ENCODE measurements at places on chromosomes 4 and X.

- no peak for DNase-seq
Observed at GRCh38 chrX:153642655-153643430, 4.2 kb upstream of the DUSP9 start.

- DNase-seq, result no peak
Observed at GRCh38 chr4:63036159-63036866, 1372.9 kb downstream of the TECRL start.

- DNase-seq, result peak; percentile 45
Observed at GRCh38 chrX:71103110-71103983, 3.2 kb downstream of the CXorf65 start.

GRCh38 chr4:10007793-10008608, 13.3 kb downstream of the SLC2A9 start:
- no peak for DNase-seq

- no peak for DNase-seq
Observed at GRCh38 chr4:24928708-24929107, 15.9 kb upstream of the CCDC149 start.

- DNase-seq, result no peak
Observed at GRCh38 chr4:26132858-26133257, 188.0 kb upstream of the RBPJ start.

- DNase-seq, result no peak
Observed at GRCh38 chr4:46653842-46654241, 255.2 kb downstream of the COX7B2 start.

DNA sequence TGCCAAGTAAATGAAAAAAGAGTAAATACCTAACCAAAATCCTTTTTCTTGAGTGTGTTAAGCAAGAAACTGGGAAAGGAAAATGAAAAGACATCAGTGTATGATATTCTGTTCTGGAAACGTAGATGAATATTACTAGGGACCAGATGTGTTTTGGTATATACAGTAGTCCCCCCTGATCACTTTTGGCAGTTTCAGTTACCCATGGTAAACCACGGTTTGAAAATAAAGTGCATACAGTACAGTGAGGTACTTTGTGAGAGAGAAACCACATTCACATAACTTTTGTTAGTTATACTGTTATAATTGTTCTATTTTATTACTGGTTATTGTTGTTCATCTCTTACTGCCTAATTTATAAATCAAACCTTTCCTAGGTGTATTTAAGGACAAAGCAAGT, 250.9 kb downstream of the TENM3 start:
- no peak for DNase-seq

- no peak for DNase-seq
Observed at GRCh38 chrX:120294651-120295050, 16.6 kb downstream of the TMEM255A start.

- DNase-seq, result no peak
Observed at GRCh38 chr4:101304916-101305315, 42.4 kb downstream of the PPP3CA start.

GRCh38 chrX:50996930-50997329, 86.4 kb downstream of the BMP15 start:
- no peak for DNase-seq

GRCh38 chrX:45771114-45771513, 570.4 kb upstream of the DIPK2B start:
- no peak for DNase-seq

DNA sequence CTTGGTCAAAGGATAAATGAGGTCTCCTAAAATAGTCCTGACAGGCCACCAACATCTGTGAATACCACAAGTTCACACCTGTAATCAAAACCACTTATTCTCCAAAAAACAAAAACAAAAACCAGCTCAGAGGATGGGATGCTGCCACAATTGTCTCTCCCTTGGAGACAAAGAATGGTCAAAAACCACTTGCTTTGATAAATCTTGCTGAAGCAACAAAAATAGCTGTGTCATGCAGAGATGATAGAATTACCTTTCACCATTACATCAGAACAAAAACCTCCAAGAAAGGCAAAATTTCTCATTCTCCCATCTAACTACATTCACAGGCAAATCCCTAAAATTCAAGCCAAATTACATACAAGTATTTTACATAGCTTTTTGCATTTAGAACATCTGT, 180.4 kb downstream of the MAML3 start:
- no peak for DNase-seq

DNA sequence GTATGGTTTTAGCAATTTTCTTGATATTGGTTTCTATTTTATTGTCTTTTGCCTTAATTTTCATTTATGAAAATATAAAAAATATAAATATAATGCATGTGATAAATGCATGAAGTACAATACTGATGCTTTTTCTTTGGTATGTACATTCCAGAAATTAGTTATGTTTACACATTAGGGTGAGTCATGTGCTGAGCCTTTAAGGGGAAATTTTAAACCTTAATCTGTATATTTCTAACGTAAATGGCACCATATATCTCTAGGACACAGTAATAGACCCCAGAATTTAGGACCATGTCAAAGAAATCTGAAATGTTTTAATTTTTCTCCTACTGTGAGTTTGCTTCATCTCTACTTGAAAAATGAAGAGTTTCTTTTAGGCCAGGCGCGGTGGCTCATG, 117.8 kb upstream of the SPRY1 start:
- no peak for DNase-seq

- no peak for DNase-seq
Observed at GRCh38 chr4:24274381-24274941, 309.9 kb downstream of the DHX15 start.

DNA sequence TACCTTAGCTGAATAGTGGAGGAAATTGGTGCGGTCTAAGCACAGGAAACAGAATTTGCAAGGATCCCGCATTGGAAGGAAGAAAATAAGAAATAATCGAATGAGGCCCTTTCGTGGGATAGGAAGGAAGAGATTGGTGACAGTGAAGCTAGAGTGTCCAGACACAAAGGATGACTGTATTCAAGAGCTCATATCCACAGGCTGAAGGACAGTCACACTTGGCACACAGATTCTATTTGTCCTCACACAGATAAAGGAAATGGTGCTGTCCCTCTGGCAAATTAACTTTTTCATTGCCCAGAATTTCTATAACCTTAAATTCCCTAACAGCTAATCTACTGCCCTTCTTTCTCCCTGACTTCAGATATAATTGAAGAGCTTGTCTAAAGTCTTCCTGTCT, 2188.9 kb upstream of the TENM3 start:
- no peak for DNase-seq

- no peak for DNase-seq
Observed at GRCh38 chr4:40719008-40719623, 30.6 kb upstream of the NSUN7 start.

- DNase-seq, result no peak
Observed at GRCh38 chr4:106604319-106605051, 235.9 kb upstream of the GIMD1 start.

DNA sequence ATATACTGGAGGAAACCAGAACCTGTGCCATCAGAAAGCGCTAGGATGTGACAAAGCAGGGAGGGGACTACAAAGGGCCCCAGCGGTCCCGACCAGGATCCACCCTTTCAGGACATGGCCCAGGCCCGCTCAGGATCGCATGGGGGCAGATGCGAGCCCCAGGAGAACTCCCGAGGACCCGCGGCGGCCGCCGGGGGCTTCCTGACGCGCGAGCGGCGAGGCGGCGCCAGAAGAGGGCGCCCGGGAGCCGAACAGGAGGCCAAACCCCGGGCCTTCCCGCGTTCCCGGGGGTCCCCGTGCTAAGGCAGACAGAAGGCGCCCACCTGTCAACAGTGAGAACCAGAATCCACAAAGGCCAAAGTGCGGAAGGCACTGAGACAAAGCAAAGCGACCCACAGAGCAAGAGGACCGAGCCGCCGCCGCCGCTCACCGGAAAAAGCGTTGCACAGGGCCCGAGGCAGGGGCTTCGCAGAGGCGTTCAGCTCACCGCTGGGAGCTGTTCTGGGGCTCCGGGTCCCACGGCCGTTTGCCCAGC, 7.3 kb upstream of the OPN1LW start:
- peak; percentile 68 for DNase-seq

- DNase-seq, result no peak
Observed at GRCh38 chrX:16722481-16722880, 3.1 kb downstream of the SYAP1 start.

- DNase-seq, result no peak
Observed at GRCh38 chrX:72676465-72676864, 37.6 kb downstream of the PHKA1 start.

DNA sequence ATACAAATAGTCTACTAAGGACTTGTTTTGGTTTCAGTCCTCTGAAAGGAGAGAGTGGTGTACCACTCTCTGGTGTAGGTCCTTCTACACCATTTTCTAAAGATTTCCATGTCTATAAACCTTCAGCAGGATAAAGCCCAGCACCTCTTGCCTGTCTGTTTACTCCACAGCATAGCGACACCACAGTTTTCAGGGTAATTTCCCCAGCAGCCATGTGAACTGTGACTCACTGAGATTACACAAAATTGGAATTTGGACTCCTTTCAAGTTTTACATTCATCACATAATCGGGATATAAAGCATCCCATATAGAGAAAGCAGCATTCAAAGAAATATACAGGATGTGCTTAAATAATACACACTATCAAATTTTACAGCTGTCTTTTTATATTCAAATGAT, 229.6 kb downstream of the PRDM5 start:
- DNase-seq, result no peak

DNA sequence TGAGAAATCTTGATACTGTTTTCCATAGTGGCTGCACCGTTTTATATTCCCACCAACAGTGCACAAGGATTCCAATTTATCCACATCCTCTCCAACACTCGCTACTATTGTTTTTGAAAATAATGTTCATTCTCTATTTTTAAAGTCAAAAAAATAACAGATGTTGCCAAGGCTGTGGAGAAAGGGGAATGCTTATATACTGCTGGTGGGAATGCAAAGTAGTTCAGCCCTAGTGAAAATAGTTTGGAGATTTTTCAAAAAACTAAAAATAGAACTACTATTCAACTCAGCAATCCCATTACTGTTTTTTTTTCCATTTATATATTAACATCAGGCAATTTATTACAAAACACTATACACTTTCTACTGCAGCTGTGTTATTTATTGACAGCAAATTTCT, 208.7 kb downstream of the CBLL2 start:
- no peak for DNase-seq

DNA sequence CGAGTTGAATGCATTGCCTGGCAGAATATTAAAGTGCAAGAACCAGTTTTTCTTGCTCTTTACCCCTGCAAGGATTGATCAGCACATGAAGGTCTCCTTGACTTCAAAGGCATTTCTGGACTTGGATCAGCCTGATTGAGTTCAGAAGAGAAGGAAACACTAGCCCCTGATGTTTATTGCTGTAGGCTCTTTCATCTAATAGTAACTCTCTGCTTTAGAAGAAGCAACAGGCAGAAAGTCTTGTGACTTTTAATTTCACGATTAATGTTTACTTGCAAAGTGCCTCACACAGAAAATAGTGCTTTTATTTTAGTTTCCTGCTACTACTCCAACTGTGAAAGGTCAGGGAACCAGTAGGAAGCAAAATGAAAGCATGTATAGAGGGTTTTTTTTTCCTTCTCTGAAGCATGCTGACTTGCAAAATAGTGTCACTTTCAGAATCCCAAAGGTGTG, 69.1 kb downstream of the PCDH7 start:
- DNase-seq, result no peak

DNA sequence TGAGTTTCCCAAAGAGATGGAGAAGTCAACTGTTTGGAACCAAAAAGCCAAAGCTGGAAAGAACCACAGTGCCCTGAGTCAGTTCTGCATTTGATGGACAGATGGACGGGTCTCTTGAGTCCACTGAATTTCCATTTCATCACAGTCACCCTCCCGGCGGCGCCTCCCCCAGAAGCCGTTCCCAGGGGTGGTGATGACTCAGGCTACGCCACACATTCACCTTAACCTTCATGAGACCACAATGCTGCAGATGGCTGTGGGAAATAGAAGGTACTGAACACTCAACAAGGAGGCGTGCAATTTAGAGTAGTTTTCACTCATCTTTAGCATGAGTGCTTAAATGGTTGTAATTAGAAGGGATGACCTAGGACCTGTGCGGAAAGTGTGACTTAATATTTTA, 61.3 kb downstream of the STOX2 start:
- no peak for DNase-seq

DNA sequence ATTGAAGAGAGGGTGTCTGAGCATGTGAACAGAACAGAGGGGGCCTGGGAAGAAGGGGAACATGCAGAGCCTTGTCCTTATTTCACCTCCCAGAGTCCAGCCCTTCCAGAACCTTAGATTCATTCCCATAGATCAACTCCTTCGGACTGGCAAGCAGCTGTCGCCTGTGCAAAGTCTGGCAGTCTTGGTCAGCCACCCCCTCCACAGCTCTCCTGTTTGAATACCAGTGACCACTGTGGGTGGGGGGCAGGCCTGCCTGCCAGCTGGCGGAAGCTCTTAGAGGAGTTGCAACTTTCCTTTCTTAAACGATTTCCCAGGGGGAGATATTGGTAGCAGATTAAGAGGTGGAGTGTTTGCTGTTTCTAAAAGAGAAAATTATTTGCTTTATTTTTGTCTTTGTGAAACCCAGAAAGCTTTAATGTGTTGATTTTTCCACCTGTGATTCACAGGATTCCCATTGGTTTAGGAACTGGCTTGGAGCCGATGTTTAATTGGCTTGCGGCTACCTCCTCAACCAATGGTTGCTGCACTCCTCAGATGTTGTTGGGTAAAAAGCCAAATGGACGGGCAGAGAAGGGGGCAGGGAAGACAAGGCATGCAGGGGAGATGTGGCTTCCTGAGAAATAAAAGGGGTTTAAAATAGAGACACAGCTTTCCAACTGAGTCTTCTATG, 62.2 kb upstream of the PRPS1 start:
- DNase-seq, result no peak

DNA sequence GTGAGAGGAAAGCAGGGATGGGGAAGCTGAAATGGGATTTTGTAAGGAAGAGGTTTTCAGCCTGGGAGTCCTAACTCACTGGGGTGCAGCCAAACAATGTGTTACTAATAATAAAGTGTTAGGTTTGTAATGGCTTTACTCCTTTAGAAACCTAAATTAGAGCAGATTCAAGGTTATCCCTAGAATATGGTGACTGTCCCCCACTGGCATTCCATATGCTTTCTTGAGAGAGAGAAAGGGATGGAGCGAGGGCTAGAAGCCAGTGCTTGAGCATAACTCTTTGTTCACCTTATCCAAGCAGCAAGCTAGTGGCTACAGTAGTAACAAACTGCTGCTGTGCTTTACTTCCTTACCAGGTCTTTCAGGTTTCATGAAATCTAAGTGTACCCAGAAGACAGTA, 249.1 kb upstream of the PGRMC2 start:
- DNase-seq, result no peak

GRCh38 chr4:41611881-41612871, 74.2 kb downstream of the LIMCH1 start:
- no peak for DNase-seq

GRCh38 chrX:24276015-24276414, 37.9 kb downstream of the SUPT20HL2 start:
- DNase-seq, result no peak
